Left ventricle myocardium inferior (tissue), 1 donor: ENCODE measurements at places on chromosomes 12 and 14.

DNA sequence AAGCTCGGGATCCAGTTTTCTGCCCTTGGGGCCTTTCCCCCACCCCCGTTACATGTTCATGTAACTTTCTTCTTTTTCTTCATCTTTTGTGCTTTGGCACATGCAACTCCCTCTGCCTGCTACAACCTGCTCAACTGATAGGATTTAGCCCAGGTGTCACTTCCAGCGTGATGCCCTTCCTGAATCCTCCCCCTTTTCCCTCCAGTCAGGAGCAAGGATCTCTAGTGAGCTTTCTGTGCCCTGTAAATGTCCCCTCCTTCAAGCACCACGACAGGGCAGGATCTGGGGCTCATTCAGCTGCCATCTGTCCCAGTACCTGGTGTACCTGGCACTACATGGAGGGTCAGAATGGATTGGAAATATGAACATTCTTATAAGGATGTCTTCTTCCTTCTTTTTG is 15.3 kb downstream of the PELI2 start:
- no peaks in the 10 kb centered on the region for H3K36me3 ChIP-seq
- DNase-seq, result no peak
- H3K4me3 ChIP-seq, result no peak overlapping the region
- no peak overlapping the region for H3K27ac ChIP-seq
- peaks cover 4% of the 10 kb centered on the region for H3K27me3 ChIP-seq

GRCh38 chr14:29800961-29801360 is 126.7 kb downstream of the PRKD1 start:
- no peaks in the 10 kb centered on the region for H3K27me3 ChIP-seq
- H3K4me1 ChIP-seq, result peaks cover 8% of the 10 kb centered on the region
- H3K36me3 ChIP-seq, result no peaks in the 10 kb centered on the region
- H3K4me3 ChIP-seq, result no peak overlapping the region

DNA sequence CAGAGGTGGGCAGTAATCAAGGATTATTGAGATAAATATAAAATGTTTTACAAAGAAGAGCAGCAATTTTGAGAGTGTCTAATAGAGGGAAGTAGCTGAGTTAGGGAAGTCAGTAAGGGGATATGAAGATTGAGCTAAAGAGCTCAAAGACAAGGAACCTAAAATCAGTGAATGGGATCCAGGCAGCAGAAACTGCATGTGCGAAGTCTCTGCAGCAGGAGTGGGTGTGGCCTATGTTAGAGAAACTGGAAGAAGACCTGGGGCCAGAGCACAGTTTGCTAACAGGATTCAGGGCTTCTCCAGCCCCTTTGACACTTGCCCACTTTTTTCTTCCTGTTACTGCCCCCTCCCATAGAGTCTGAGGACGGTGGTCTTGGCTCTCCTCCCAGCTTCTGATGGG is 36.3 kb upstream of the PLXNC1 start:
- H3K4me1 ChIP-seq, result no peaks in the 10 kb centered on the region
- DNase-seq, result no peak
- no peaks in the 10 kb centered on the region for H3K36me3 ChIP-seq

DNA sequence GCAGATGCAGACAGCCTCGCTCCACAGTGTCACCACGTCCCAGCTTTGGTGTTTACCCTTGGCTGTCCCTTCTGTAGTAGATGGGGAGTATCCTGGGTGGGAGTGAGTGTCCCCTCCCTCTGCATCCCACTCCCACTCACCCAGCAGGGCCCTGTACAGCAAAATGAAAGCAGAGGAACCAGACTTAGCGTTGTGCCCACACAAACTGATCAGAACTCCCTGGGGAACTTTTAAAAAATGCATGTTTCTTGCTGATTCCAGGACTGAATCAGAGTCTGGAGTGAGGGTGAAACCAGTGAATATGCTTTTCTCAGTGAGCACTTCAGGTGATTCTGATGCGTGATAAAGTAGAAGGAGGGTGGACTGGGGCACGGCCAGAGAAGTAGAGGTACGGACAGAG is 2.9 kb downstream of the ACVRL1 start:
- peaks cover 10% of the 10 kb centered on the region for H3K36me3 ChIP-seq

DNA sequence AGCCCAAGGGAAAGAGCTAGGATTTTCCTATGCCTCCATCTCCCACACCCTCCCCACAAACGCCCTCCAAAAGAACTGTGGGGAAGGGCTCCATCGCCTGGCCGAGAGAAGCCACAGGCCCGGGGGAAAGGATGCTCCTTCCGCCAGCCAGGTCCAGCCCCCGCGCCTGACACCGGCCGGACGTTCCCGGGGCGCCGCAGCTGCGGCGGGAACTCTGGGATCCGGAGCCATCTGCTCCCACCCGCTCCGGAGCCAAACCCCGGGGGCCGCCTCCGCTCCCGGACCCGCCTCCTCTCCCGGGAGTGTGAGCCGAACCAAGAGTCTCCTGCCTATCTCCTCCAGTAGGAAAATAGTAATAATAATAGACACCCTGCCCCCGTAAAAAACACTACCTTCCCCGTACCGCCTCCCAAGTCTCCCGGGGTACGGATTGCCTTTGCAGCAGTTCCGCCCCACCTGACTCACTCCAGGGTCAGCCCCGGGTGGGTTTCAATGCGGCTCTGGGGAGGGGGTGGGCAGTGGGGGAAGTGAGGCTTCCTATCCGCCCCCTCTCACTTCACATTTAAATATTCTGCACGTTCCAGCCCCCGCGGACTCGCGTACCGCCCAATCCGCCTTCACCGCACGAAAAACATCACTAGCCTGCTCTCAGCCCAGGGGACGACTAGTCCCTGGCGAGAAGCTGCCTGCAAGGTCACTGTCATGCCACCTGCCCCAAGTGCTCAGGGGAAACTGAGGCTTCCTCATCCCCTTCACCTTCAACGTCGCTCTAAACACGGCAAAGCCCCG is 2.4 kb downstream of the AGAP2 start:
- H3K36me3 ChIP-seq, result no peaks in the 10 kb centered on the region
- peaks cover 100% of the 10 kb centered on the region for H3K27me3 ChIP-seq

GRCh38 chr12:70590549-70591226 is 46.5 kb downstream of the PTPRB start:
- H3K27ac ChIP-seq, result peak overlapping the region; percentile 17
- peaks cover 16% of the 10 kb centered on the region for H3K36me3 ChIP-seq
- no peak overlapping the region for H3K4me3 ChIP-seq
- no peaks in the 10 kb centered on the region for H3K27me3 ChIP-seq

- peak overlapping the region; percentile 97 for H3K27ac ChIP-seq
- peak overlapping the region; percentile 87 for H3K4me3 ChIP-seq
- H3K36me3 ChIP-seq, result no peaks in the 10 kb centered on the region
- no peaks in the 10 kb centered on the region for H3K27me3 ChIP-seq
- DNase-seq, result no peak
Measured at GRCh38 chr14:101948666-101949216, 15.6 kb upstream of the DYNC1H1 start.

DNA sequence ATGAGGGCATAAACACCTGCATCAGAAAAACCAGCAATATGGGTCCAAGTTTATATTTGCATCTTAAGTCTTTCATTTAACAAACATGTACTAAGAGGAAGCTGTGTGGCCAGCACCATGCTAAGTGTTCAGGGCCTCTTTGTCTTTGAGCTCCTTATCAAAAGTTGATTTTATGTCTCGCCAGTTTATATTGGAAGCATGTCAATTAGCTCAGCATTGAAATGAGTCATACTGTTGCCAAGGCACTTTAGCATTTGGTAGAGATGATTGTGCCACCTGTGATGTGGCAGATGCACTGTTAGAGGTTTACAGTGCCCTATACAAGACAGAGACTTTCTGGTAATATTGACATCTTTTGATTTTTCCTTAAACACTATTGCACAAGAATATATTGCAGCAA is 68.5 kb downstream of the BHLHE41 start:
- H3K4me3 ChIP-seq, result no peak overlapping the region
- no peak overlapping the region for H3K27ac ChIP-seq
- H3K27me3 ChIP-seq, result no peaks in the 10 kb centered on the region
- H3K36me3 ChIP-seq, result no peaks in the 10 kb centered on the region
- no peak for DNase-seq

GRCh38 chr12:23803540-23803939 is 145.9 kb downstream of the SOX5 start:
- H3K36me3 ChIP-seq, result no peaks in the 10 kb centered on the region
- DNase-seq, result no peak
- no peaks in the 10 kb centered on the region for H3K27me3 ChIP-seq
- H3K4me1 ChIP-seq, result no peaks in the 10 kb centered on the region
- no peak overlapping the region for H3K27ac ChIP-seq

DNA sequence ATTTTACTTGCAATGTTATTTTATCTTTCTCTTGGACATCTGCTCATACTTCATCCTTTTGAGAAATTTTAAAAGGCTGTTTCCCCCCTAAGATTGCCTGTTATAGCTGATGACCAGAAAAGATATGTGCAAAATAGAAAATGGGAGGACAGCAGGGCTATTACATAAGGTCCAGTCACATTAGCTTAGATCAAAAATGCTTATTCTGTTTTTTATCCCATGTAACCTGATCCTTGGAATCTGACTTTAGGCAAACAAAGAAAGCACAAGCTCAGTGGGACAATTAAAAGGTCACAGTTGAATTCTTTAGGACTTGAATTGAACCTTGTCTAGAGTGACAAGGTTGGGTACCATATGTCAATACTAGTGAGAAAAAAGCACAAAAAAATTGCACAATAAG is 65.1 kb upstream of the TRHDE start:
- no peak for DNase-seq
- H3K4me3 ChIP-seq, result no peak overlapping the region
- H3K36me3 ChIP-seq, result no peaks in the 10 kb centered on the region
- H3K4me1 ChIP-seq, result no peaks in the 10 kb centered on the region
- no peaks in the 10 kb centered on the region for H3K27me3 ChIP-seq

GRCh38 chr14:27049701-27050100 is 451.9 kb upstream of the NOVA1 start:
- H3K27me3 ChIP-seq, result no peaks in the 10 kb centered on the region
- no peak overlapping the region for H3K27ac ChIP-seq
- H3K4me3 ChIP-seq, result no peak overlapping the region
- no peaks in the 10 kb centered on the region for H3K36me3 ChIP-seq

GRCh38 chr14:99260587-99261551 is 11.1 kb downstream of the BCL11B start:
- no peaks in the 10 kb centered on the region for H3K4me1 ChIP-seq
- no peaks in the 10 kb centered on the region for H3K36me3 ChIP-seq
- H3K4me3 ChIP-seq, result no peak overlapping the region
- peaks cover 100% of the 10 kb centered on the region for H3K27me3 ChIP-seq
- DNase-seq, result no peak
- H3K27ac ChIP-seq, result no peak overlapping the region
